ENCODE measurements at places on chromosomes 5 and 9.
A peak's percentile ranks its signal among the peaks of the same experiment; 100 is the strongest.

DNA sequence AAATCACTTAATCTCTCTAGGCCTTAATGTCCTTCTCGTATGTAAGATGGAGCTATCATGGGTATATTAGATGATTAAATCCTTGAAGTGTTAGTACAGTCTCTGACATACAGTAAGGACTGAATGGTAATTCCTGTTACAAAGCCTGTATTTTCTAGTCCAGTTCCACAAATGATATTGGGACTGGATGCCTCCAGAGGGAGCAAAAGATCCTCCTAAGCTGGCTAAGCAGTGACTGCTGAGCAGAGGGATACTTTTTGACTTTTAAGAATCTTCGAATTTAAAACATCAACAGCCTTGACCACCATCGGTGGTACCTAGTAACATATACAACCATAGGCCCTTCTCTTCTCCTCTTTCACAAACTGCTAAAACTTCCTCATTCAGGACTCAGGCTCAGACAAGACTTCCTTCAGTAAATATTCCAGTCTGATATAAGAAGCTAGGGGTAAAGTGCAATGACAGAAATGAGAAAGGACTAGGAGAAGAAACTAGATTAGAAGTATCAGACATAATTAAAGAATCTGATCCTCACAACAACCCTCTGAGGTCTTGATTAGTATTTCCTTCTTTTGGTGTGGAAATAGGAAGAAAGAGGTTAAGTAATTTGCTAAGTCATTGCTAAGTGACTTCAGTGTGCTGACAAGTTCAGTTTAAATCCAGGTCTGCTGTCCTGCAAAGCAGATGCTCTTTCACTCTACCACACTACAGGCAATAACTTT is 13.9 kb downstream of the PTAR1 start:
- no peak for DNase-seq

DNA sequence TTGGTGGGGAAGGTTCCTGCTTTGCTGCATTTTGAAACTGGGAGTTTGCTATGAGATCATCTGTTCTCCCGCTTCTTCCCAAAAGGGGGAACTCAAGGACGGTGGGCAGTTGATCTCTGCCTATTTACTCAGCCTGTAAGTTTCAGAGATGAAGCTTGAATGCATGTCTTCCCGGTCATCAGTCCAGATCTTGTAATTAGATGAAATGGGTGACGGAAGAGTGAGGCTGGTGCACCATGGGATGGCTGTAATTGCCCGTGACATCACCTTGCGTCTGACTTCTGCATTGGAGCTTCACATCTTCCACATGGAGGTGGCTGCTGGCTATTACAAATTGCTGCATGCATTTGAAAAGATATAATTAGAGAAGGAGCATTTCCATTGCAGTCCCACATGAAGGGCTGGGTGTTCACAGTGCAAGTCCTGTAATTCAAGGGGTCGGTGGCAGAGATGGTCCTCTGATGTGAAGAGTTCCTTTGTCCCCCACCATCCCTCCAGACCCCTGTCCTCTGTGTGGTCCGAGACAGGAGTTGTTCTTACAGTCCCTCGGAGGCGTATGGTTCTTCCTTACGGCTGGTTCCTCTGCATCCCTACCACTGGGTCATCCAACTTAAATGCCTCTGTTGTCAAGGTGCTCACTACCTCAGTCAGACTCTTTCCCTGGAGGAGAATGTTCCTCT is 72.9 kb downstream of the ZNF618 start:
- DNase-seq = no peak

- no peak for DNase-seq
These were observed 2.5 kb downstream of the CENPP start for GRCh38 chr9:92328225-92328624.

DNA sequence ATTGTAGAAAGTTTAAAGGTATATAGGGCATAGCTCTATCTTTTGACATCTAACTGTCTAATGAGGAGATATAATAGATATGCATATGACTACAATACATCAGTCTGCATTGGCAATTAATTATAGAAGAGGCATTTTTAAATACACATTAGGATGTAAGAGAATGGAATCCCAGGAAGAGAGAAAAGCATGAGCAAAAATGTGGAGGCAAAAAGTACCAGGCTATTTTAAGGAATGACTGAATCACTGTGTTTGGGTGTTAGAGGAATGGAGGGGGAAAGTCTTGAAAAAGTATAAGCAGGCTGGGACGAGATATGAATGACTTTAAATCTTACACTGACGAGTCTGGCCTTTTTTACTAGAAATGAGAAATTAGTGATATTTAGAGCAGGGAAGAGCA is 138.4 kb upstream of the ZNF462 start:
- no peak for DNase-seq

DNA sequence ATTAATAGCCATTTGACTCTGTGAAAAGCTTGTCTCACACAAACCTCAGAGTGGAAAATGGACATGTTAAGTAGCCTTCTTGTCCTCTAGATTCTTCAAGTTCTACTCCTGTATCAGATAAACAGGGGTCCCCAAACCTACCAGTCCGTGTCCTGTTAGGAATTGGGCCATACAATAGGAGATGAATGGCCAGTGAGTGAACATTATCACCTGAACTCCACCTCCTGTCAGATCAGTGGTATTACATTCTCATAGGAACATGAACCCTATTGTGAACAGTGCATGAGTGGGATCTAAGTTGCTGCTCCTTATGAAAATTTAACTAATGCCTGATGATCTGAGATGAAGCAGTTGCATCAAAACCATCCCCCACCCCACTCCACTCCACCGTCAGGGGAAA is 136.3 kb downstream of the TMEM232 start:
- DNase-seq = no peak

DNA sequence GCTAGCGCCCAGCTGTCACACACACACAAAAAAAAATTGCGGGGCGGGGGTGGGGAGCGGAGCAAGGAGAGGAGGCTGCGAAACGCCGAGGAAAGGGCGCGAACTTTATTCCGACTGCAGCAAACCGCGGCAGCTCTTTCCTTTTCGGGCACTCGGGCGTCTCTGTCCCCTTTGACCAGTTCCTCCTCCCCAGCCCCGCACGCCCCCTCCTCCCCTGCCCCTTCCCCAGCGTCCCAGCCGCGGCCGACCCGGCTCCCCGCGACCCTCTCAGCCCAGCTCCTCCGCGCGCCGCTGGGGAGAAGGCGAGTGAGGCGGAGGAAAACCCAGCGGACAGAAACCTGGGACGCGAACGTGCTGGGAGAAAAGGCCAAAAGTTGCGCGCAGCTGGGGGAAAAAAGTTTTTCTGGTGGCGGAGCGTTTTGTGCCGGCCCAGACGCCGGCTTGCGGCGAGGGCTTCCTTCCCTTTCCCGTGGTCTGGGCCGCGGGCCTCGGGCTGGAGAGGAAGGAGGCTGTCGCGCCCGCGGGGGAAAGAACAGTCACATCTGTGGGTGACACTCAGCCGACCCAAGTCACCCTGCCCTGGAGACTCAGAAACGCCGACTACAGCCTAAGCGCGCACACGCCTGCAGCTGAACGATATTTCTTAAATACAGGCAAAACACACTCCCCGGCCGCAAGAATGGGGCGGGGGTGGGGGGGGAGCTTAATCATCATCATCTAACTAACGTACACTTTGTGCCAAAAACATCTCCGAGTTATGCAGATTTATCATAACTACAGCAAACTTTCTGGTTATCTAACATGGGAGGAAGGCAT is 1.1 kb upstream of the BNC2 start:
- no peak for DNase-seq

DNA sequence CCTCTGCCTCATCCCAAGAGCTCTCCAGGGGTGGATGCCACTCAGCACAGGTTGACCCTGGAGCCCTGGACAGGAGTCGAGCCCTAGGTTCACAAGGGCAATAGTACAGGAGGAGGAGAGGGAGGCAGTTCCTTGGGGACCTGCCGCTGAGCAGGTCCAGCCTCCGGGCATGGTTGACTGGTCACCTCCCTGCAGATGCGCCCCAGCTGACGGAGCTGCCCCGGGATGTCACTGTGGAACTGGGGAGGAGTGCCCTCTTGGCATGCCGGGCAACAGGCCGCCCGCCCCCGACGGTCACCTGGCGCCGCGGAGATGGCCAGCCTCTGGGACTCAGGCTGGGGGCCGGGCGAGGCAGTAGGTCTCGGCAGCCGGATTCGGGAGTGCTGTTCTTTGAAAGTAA is 53.7 kb downstream of the HMCN2 start:
- DNase-seq = no peak

DNA sequence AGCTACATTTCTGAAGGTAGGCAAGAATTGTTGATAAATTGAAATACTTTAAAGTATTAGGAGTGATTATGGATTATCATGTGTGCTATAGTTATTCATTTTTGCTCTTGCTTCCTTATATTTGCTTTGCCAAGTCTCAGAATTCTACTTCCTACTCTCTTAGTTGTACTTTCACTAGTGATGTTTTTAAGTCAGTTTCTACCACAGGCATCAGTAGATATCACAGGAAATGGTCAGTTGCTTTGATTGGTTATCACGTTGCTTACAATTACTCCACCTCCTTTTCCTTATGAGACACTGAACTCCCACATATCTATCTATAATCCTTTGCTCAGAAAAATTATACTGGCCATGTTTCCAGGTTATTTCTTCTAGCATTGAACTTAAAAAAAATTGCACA is 472.8 kb downstream of the DMRTA1 start:
- DNase-seq = no peak

DNA sequence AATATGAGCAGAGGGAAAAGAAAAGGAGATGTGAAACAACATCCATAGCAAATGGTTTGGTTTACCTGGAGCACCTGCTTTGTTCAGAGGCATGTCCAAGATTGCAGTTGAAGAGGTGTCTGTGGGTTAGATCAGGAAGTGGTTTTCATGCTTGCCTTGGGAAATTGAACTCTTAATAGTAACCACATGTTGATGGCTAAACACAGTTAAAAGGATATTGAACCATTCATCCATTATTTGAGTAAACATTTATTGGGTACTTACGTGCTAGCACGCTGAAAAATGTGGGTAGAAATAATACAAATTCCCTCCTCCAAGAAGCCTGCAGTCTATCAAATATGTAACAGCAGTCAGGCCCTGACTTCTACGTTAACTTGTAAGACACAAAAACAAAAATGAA is 235.7 kb upstream of the TNC start:
- DNase-seq = no peak

GRCh38 chr9:118017607-118018122 is 313.5 kb downstream of the TLR4 start:
- DNase-seq = no peak

DNA sequence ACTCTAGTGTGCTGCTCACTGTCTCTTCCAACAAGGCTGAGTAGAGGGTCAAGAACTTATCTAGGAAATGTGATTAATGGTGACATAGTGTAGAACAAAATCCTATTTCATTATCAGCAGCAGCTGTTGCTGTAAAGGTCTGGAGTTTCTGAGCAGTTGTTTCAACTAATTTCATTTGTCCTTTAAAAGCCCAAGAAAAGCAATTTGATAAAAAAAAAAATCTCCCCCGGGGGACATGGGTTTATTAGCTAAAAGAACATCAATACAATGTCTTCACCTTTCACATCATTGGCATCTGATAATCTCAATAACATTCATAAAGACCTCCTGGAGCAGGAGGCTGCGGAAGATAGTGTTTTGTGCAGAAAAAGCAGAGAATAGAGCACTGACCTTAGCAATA is 468.1 kb downstream of the KCTD16 start:
- DNase-seq = no peak

DNA sequence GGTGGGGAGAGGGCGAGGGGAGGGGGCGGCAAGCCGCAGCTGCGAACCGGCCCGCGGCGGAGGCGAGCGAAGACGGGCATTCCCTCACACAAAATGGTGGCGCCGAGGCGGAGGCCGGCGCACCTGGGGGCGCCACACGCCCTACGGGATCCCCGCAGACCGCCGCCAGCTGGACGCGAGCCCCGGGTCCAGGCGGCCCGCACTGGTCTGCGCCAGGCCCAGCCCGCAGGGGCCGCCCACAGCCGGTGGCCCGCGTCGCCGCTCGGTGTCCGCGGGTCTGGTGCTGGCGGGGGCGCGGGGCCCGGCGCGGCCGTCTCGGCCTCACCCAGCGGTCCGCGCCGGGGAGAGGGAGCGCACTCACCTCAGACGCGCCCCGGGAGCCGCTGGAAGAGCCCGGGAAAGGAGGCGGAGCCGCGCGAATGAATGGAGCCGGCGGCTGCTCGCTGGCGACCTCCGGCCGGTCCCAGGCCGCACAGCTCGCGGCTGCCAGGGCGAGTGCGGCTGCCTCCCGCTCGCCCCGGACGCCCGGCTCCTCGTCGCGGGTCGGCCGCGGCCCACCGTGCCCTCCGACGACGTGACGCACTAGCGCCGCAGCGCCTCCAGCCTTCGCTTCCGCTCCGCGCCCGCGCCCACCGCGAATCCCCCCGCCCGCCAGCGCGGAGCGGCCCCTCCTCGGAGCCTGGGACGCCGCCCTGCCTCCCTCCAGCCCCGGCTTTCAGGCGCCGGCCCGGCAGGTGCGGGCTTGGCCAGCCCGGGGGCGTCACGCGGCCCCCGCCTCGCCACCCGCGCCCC is at the start of gene FAM169A:
TSS of gene FAM169A (minus strand) at position 584 of the 792 bp plus-strand sequence. CDS start 24,711 bp downstream, outside the sequence.
- DNase-seq = peak; percentile 41

- no peak for DNase-seq
These were observed 109.4 kb downstream of the CMYA5 start for GRCh38 chr5:79798893-79799590.

- DNase-seq = no peak
These were observed 1822.2 kb downstream of the MAT2B start for GRCh38 chr5:165327631-165328030.

GRCh38 chr9:77271023-77271690 is 93.8 kb downstream of the VPS13A start:
- no peak for DNase-seq

- no peak for DNase-seq
These were observed 504.6 kb upstream of the BRINP1 start for GRCh38 chr9:119873877-119874276.

DNA sequence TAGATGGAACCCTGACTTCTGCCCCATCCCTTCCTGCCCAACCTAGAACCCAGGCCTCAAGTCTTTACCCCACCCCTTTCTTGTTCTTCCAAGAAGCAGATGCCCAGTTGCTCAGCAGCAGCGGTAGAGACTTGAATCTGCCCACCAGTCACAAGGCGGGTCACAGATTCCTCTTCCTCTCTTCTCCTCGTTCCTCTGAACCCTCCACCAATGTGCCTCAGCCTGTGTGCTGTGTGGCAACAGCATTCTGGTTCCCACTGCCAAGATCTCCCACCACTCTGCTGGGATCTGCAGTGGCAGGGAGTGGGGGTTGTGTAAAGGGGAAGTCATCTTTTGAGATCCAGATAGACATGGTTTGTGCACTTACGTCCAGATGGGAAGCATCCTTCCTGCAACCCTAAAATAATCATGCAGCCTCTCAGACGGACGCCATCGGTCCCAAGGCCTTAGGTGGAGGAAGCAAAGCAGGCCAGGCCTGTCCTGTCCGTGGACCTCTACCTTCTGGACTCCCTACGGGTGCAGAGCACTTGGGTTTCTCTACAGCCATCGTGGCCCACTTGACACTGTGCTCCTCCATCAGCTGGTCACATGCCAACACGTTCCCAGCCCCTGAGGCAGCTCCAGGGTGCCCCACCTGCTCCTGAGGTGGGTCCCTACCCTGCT is 7.7 kb upstream of the RPL26L1 start:
- no peak for DNase-seq

Data from occipital lobe (tissue), 3 donors.